Effector CD4-positive, alpha-beta T cell (primary cell): ENCODE measurements at places on chromosomes 6 and 20.

GRCh38 chr6:90285611-90286381 lies 10.8 kb downstream of the BACH2 start:
- DNase-seq: no peak

DNA sequence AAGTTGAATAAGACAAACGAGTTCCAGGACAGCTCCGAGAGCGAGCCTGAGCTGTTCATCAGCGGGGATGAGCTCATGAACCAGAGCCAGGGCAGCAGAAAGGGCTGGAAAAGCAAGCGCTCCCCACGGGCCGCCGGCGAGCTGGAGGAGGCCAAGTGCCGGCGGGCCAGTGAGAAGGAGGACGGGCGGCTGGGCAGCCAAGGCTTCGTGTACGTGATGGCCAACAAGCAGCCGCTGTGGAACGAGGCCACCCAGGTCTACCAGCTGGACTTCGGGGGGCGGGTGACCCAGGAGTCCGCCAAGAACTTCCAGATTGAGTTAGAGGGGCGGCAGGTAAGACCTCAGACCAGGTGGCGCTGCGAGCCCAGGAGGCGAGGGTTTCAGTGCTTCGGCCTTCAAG lies 56.0 kb upstream of the TMEM181 start:
- DNase-seq: no peak

- DNase-seq: no peak
Measured at GRCh38 chr20:14360416-14360815, 23.0 kb upstream of the FLRT3 start.

GRCh38 chr20:11906626-11907480 lies 10.8 kb upstream of the BTBD3 start:
- DNase-seq: no peak

DNA sequence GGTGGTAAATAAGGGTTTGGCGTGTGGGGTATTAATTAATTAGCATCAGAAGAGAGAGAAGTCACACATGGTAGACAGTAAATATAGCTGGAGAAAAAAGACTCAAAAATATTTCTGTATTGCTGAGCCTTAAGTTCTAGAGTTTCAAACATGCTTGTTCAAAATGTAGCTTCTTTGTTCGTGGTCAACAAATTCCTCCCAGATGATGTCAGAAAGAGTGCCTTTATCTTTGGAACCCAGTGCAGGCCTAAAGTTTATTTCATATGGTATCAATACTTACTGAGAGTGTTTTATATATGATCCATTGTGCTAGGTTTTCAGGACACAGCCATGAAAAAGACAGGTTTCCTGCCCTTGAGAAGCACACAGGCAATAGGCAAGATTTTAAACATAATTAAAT lies 18.3 kb downstream of the MARCKS start:
- no peak for DNase-seq
